DMS 273 treated with DMSO at 0.1 percent for 48 hours (cell line): ENCODE measurements at places on chromosomes 16 and 17.

DNA sequence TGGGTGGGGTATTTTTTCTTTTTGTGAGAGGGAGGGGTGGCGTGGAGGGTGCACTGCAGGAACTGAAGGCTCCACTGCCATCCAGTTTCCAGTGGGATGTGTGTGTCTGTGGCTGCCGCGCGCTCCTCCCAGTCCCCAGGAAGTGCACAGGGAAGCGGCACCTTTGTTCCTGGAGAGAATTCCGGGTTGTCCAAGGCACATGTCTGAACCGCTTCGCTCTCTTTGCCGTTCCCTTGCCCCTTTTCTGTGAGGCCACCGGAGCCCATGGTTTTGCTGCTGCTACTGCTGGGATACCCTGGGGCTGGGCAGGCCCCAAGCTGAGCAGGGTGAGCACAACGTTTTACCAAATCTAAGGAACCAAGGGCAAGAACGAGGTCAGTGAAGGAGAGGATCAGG, 19.5 kb downstream of the ACSF3 start:
- no peak for DNase-seq

DNA sequence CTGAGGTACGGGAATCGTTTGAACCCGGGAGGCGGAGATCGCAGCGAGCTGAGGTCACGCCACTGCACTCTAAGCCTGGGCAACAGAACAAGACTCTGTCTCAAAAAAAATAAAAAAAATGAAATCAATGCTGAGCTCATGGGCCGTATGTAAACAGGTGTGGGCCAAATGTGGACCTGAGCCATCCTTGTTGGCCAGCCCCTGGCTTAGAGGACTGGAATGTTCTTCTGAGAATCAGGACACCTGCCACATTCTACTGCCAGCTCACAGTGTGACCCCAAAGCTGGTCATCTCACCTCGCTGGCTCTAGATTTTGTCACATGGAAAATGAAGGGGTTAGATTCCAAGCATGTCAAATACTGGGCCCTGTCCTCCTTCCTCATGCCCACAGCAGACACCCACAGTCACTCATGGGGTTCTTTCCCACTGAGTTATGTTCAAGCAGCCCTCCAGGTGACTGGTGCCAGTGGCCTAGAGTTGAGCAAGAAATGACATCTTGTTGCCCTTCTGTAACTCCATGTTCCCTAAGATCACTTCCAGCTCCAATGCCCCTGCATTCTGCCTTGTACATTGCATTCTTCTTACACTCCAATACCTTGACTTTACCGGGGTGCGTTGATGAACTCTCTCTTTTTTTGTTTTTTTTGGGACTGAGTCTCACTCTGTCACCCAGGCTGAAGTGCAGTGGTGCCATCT, 110.6 kb downstream of the ABCC1 start:
- DNase-seq: no peak

GRCh38 chr16:19238406-19238805, 47.1 kb upstream of the CLEC19A start:
- peak; percentile 63 for DNase-seq

- DNase-seq: no peak
Observed at GRCh38 chr17:78972507-78973105, 7.1 kb downstream of the LGALS3BP start.
